Hindlimb muscle (tissue), 1 donor: ENCODE measurements at places on chromosomes 4 and X. TPM values are rescaled to one million over a fixed set of nuclear protein-coding genes. Genes with fewer than 3 reads are reported as not detected.

Gene SSX1
- not detected for polyA plus RNA-seq

Gene H2BW2
- polyA plus RNA-seq = 0.62 TPM

DNA sequence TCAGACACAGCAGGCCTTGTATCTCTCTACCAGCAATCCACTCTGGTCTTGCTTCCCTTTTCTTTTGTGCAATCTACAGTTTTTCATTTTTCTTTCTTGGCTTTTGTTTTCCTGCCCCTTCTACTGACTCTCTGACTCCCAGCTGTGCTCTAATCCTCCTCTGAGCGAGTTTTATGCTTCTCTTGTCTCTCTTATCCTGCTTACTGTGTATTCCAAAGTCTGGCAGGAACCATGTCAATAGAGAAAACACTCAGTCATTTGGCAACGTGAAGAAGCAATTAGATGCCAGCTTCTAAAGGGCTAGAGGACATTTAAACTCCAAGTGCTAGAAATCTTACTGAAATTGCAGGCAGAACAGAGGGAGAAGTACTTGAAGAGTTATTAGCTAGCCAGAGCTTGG lies 984.6 kb upstream of the TENM3 start:
- no peak for DNase-seq

GRCh38 chr4:79652232-79652631 lies 244.2 kb upstream of the GK2 start:
- DNase-seq = no peak

DNA sequence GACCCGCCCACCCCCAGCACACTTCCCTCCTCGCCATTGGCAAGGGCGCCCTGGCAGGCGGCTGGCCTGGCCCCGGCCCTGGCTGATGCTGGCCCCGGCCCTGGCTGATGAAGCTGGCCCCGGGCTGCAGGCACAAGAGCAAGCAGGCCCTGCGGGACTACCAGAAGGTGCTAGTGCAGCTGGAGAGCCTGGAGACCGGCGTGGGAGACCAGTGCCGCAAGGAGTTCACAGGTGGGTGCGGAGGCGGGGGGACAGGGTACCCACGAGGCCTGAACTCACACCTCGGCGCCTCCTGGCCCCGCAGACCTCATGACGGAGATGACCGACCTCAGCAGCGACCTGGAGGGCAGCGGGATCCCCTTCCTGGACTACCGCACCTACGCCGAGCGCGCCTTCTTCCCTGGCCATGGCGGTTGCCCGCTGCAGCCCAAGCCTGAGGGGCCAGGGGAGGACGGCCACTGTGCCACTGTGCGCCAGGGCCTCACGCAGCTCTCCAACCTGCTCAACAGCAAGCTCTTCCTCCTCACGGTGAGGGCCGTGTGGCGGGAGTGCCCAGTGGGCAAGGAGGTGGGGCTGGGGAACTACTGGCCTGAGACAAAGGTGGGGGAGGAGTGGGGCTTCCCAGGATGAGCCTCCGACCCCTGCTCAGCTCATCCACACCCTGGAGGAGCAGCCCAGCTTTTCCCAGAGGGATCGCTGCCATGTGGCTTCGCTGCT lies 6.1 kb upstream of the SRPK3 start:
- DNase-seq = no peak

DNA sequence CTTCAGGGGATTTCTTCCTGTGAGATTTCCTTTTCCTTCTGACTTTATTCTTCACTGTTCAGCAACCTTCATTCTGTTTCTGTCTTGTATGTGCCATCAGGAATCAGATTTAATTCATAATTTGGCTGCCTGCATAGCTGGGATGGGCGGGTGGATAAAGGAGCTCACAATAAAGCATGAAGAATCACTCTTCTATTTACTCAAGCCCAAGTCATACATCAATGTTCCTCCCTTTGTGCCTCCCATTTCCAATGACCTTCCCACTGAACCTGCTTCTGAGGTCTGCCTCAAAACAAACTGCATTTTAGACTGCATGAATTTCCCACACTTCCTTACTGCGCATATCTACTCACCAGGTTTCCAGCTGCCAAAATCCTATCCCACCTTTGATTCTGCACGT lies 14.0 kb downstream of the PDGFC start:
- no peak for DNase-seq

- no peak for DNase-seq
These were observed 165.6 kb downstream of the FRAS1 start for GRCh38 chr4:78222575-78223186.

GRCh38 chr4:139416073-139416673 lies 37.7 kb upstream of the RAB33B start:
- peak; percentile 13 for DNase-seq
